ENCODE measurements at places on chromosomes 1 and 21.

- no peak for DNase-seq
These were observed 34.3 kb downstream of the MRPL37 start for GRCh38 chr1:54234284-54234683.

GRCh38 chr1:4494558-4494957 lies 159.9 kb upstream of the AJAP1 start:
- DNase-seq: no peak

DNA sequence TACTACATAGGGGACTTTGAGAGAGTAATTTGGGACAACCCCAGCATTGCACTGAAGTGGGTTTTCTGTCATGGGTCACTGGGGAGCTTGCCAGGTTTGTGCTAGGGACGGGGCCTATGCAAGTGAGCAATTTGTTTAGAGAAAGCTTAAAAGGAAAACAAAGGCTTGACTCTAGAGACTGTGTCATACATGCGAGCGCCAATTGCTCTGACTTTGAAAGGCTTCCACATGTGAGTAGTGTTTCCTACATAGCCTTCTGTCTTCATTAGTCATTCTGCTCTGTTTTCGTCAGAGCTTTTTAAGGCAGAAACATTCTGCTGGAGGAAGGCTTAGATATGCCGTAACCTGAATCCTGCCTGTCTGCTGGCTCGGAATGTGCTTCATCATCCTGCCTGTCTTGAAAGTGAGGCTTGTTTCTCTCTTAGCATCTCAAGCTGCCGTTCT lies 28.4 kb downstream of the TRIM45 start:
- no peak for DNase-seq

DNA sequence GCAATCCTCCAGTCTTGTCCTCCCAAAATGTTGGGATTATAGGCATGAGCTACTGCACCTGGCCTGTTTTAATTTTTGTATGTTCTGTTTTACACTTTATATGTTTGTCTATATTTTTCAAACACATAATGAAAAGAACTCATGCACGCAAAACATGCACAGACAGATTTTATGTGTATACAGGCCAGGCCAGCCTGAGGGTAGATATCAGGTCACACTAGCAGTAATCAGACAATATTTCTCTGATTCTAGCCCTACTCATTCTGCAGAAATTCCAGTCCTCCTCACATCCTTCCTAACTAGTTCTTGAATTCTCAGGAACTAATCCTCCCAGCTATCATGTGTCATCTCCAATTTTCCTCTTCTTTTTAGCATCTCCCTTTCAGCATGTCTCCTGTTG lies 27.8 kb upstream of the PHGDH start:
- DNase-seq: no peak

- no peak for DNase-seq
These were observed 294.9 kb upstream of the ADGRL2 start for GRCh38 chr1:81505831-81506230.

- no peak for DNase-seq
These were observed 5.0 kb downstream of the PRELP start for GRCh38 chr1:203480525-203481084.

DNA sequence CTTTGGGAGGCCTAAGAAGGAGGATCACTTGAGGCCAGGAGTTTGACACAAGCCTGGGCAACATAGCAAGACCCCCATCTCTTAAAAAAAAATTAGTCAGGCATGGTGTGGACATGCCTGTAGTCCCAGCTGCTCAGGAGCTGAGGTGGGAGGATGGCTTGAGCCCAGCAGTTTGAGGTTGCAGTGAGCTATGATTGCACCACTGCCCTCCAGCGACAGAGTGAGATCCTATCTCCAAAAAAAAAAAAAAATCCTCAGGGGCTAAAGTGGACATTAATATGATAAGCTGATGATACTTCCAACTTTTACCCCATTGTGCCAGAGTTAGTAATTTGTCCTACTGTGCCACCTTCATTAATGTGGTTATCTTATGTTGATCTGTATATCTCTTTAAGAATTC lies 327.8 kb upstream of the FMN2 start:
- DNase-seq: no peak

GRCh38 chr1:205976708-205977401 lies 26.3 kb downstream of the RAB7B start:
- no peak for DNase-seq

DNA sequence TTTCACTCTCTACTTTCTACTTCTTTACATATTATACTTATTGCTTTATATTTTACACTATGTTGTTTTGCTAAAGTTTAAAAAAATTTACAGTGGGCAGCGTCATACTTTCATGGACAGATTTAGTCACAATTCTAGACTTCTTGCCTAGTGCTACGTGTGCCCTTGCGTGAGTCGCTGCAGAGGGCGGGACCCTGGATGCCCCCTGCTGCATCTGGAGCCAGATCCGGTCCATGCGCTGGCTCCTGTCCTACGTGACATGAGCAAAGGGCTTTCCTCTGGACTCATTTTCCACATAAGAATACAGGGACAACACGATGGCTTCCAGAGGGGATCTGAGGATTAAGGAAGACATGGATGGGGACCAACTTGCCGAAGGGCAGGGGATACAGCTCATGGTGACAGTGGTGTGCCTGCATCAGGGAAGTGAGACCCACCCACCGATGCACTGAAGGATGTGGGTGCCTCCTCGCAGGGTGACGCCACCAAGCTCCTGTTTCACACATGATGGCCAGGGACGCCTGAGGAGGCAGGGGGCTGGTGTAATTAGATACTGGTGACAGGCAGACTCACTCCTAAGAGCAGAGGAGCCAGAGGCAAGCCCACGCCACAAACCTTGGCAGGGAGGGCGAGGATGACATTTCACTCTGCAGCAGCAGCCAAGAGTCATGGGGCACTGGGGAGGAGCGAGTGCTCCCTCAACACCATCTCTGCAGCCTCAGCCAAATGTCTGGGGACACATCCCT lies 86.6 kb downstream of the DMRTB1 start:
- no peak for DNase-seq

- no peak for DNase-seq
These were observed 120.7 kb downstream of the ITSN1 start for GRCh38 chr21:33762803-33763581.

GRCh38 chr1:20366463-20367115 lies 75.9 kb downstream of the VWA5B1 start:
- no peak for DNase-seq

- no peak for DNase-seq
These were observed 21.1 kb upstream of the ADGRB2 start for GRCh38 chr1:31785020-31785946.

DNA sequence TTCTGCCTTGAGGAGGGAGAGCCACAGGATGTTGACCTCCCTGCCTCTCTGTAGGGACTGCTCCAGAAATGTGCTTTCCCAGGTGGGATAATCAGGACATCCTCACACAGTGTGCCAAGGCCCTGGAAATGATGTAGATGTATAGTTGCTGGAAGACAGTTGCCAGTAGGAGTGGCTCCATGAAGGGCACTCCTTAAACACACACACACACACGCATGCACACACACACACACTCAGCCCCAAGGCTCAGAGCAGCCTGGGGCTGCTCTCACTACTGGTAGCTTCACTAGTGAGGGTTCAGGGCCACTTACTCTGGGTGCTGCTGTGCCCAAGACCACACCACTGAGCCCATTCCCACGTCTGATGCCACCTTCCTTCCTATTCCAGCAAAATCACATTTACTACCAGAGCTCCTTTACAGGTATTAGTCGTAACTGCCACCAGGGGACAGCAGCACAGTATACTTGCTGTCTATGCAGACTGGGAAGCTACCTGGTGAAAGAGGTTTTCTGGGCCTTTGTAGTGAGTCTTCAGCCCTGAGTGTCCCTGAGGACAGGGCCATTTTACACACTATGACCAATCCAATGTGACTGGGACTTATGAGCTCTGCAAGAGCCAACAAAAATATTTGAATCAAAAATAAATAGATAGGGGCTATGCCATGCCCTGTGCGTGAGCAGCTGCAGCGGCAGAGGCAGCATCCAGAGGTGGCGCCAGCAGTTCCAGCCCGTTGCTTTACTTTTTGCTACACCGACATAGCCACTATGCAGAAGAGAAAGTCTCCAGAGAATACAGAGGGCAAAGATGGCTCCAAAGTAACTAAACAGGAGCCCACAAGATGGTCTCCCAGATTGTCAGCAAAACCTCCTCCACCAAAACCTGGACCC lies 15.0 kb downstream of the CRNN start:
- no peak for DNase-seq

DNA sequence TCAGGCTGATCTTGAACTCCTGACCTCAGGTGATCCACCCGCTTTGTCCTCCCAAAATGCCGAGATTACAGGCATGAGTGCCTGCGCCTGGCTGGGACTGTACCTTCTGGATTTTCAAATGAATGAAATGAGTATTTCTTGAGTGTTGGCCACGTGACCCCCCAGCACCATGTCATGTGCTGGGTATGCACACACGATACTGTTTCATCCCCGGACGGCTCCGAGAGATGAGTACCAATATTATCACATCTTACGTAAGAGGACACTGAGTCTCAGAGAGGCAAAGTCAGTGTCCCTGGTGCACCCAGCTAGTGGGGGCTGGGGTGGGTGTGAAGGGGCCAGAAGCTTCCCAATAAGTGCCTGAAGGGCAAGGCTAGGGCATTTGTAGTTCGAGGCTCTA lies 780 bp upstream of the CROCC start:
- DNase-seq: no peak
